ENCODE measurements at places on chromosomes 12 and 14.

DNA sequence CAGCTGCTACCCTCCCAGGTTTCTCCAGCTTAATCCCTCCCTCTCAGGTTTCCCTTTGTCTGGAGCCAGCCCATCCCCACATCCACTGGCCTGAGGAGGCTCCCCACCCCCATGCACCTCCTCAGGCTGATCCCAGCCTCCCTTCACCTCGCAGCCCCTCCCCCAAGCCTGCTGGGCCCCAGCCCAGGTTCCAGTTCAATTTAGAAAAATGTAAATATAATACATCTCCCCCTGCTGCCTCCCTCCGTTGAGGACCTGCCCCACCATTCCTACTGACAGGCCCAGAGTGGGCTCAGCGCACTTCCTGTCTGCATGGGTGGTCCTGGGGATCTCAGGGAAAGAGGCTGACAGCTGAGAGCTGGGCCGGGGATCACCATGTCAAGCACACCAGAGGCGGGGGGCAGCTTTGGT, 155.8 kb downstream of the NTF3 start:
- DNase-seq = no peak

DNA sequence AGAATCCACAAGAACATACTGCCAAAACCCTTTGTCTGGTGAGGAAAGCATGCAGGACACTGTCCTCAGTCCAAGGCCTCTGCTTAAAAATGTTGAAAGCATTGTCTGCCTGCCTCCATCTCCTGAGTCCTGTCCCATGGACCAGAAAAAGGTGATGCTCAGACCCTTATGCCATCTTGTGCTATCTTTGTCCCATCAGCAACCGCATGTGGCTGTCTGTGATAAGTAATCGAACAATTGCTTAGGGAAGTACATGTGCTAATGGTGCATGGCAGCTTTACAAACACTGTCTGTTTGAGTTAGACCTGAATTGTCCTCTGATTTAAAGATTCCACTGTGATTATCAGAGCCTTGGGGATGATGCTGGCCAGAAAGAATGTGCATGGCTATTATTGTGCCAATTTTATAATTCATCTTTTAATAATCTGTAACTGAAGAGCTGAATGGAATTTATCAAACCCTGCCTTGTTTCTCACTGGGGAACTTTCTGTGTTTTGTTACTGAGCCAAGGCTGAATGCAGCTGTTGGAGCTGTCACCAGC, 177.5 kb downstream of the DACT1 start:
- no peak for DNase-seq

DNA sequence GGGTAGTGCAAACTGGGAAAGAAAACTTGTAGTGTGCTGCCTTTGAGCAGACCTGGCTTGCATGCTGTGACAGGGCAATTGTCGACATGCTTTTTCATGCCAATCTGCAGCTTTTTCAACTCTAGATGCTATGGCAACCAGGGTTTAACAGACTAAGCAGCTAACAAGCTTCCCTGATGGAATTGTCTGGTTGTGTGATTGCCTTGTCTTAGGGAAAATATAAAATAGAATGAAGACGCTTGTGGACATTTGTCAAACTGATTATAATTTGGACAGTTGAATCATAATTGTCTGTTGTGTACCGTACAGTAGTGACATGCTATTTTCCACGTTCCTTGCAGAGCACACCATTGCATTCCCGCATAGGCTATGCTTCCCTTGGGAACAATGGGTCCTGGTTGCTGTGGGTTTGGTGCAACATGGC, 113.0 kb downstream of the FOXG1 start:
- DNase-seq = no peak

- DNase-seq = no peak
Observed at GRCh38 chr12:128361400-128361995, 94.5 kb downstream of the TMEM132C start.

- no peak for DNase-seq
Observed at GRCh38 chr12:21073822-21074460, 57.1 kb upstream of the SLCO1B1 start.

All from CD4-positive, alpha-beta T cell (primary cell).